NCI-H524 (cell line): ENCODE measurements at places on chromosomes 2 and 18.

DNA sequence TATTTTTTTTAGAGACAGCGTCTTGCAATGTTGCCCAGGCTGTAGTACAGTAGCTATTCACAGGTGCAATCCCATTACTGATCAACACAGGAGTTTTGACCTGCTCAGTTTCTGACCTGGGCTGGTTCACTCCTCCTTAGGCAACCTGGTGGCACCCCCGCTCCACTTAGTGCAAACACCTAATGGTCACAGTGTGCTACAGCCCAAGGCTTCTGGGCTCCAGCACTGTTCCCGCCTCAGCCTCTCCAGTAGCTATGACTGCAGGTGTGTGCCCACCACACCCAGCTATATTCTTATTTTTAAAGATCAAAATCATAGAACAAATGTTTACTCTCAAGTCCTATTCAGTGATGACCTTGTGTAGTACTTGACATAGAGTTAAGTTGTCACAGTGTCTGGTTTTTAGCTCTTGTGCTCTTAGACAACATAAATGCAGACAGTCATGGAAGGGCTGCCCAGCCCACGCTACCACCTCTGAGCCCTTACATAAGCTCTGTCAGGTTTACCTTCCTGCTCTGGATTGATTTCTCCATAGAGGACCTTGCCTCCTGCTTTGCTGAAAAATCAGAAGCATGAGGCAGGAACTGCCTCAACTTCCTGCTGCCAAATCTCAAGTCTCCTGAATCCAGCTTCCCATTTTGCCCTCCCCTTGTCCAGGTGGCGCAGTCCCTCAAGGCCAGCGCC, 82.2 kb upstream of the SLC1A4 start:
- DNase-seq, result no peak

DNA sequence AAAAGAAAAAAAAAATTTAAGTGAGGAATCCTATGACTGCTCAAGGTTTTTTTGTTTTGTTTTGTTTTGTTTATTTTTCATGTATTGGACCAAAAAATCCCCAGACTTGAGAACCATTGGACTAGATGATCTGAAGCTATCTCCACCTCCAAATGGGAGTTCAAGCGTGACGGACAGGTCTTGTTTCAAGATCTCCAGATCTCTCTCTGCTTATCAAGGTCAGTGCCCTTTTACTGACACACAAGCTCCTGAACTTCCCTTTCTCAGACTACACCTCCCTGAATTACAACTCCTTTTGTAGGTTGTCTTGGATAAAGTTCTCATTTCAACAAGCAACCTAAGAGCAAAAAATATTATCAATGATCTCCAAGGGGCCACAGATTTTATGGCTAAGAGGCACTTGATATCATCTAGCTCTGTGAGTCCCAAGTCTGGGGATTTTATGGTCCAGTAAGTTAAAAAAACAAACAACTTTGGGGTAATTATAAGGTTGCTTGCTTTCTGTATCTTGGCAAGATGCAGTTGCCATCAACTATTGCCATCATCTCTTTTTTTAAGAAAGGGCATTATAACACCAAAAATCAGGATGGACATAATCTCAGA, 396.0 kb upstream of the ATP5MC3 start:
- DNase-seq, result no peak

DNA sequence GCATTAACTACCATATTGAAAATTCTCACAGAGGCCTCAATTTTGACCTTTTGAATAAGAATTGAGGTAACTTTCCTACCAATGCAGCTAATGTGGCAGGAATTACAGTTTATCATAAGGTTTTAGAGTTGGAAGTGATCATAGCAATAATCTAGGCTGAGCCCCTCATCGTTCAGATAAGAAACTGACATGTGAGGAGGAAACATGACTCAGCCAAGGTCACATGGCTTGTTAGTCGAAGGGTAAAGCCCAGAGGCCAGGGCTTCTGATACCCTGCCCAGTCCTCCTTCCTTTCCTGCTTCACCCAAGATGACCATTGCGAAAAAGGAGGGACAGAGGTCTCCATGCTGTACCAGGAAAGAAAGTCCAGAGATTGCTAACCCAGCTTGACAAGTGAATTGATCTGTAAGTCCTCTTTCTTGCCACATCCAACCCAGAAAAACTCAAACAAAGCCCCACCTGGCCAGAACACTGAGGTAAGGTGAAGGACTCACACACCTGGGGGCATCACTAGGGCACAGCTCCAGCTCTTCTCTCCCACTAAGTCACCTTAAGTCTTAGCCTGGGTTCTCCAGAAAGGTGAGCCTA, 174.8 kb downstream of the EN1 start:
- no peak for DNase-seq

DNA sequence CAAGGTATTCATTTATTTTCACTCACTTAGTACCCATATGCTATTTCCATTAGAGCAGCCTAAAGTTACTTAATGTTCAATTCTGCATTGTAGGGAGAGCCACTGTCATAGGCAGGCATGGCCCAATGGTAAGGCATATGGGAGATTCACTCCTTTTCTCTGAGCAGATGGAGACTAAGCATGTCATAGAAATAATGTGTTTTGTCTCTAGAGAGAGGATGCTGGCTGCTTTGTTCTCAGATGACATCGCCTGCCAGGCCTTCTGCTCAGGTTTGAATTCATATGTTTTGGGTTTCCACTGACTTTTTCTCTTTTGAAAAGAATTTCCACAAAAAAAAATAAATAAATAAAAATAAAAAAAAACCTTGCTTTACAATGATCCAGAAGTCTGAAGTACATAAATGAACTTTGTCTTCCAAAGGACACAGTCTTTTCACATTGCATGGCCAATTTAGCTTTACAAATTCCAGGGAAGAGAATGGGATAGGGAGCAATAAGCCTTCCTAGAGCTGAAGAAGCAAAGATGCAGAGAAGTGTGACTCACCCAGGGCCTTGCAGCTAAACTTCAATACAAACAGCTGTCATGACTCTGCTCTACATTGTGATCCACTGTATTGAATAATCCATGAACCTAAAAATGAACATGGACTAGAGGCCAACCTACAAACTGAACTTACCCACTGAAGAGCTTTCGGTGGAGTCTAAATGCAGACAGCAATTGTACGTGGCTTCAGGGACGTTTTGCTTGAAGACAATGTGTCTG, 422.5 kb downstream of the CMPK2 start:
- DNase-seq, result peak; percentile 90

DNA sequence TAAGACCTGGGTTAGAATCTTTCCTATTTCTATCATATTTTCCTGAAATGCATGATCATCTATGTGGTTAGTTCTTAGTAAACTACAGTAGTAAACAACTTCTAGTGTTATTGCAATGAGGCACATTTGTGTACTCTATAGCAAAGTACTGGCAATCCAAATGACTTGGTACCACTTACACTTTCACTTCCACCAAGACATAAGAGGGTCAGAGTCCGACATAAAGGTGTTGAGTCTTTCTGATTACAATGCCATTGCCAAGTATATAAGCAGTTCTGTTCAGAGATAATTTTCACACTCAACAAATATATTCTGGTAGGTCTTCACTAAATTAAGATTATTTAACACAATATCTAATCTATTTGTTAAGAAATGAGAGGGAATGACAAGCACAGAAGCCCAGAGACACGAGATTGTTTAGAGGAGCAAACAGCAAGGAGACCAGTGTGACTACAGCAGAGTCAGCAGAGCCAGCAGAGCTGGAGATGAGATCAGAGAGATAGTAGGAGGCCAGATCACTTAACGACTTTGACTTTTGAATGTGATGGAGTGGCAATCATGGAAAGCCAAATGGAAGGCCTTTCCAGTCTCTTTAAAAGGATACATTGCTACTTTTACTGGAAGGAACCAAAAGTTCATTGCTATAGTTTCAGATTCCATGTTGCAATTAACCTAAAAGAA, 27.5 kb downstream of the SOS1 start:
- DNase-seq, result no peak

DNA sequence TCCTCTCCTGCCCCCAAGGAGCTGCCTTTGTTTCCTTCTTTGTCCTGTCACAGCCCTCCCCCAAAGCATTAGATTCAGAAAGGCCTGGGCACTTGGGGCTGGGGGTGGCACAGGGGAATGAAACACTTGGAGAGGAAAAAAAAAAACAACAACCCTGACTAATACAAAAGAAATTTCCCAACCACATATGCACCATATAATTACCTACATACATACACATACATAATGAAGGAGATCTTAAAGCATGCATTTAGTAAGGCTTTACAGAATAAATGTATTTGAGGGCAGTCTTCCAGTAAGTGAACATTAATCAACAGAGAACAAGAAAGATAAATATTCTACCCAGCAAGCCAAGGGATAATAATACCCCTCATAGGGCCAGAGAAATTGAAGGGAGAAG, 70.0 kb upstream of the PPP1CB start:
- no peak for DNase-seq

DNA sequence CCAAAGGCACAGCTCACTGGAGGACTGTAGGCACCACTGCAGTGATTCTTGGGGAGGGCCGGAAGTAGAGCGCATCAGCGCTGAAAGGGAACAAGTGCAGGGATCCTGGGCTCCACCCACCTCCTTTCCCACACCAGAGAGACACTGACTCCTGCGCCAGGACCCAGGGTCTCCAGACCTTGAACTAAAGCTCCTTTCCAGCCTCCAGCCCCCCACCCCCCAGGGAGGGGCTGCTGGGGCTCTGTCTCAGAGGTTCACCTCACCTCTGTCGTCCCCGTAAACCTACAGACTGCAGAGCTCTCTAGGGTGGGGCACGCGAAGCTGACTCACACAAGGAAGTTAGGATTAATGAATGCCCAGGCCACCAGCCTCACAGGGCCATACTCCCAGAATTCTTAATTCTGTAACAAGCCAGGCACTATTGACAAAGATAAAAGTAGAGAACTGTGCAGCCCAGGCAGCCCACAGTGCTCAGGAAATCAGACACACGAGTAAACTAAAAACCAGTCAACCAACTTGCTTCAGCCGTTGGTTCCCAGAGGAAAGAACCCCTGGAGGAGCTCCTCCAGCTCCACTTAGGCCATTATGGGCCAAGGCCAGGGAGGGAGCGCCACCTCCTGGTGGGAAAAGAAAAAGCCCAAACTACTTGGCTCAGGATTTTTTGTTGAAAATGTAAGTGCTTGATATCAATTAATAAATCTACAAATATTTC, 45.1 kb upstream of the ACAA2 start:
- peak; percentile 68 for DNase-seq

DNA sequence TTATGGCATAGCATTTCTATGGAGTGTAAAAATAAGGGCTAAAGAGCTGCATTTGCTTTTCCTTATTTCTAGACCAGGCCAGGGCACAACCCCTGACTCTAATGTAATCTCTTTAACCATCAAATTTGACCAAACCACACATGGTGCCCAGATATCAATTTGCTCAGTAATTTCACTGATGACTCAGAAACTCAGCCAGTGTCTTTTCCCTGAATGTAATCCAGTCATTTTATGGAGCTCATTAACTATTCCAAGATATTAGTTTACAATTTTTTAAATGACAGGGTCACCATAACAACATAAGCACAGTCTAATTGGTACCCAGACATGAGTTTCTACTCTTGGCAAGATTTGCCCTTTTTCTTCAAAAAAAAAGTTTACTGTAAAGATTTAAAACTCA, 270.8 kb upstream of the AGAP1 start:
- no peak for DNase-seq

DNA sequence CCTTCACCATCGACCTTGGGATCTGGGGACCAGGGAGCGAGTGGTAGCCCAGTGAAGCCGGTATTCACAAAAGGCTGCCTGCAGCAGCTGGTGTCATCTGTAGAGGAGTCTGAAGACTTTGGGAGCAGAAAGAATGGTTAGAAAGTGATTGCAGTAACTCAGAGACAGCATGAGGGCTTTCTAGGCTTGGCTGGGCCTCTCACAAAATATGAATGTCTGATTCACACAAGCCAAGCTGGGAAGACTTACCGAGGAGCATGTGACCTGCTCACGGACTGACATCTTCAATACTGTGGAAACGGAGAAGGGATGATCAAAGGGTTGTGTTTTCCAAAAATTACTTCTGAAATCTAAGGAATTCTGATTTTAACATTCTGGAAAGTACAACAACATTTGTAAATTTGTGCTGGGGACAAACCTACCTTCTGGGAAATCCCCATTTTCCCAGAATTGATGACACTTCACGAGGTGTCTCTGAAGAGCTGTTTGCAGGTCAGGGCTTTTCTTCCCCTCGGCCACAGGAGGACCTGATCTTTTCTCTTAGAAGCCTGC, 111.7 kb downstream of the ACOXL start:
- no peak for DNase-seq

GRCh38 chr18:58955738-58956137, 91.1 kb downstream of the ZNF532 start:
- no peak for DNase-seq

- peak; percentile 46 for DNase-seq
Measured at GRCh38 chr18:54210463-54210862, 14.0 kb downstream of the MBD2 start.

GRCh38 chr2:102141011-102141943, 1.3 kb upstream of the IL1R1 start:
- no peak for DNase-seq
